HAP-1 (cell line): ENCODE measurements at places on chromosomes 2 and 18.

DNA sequence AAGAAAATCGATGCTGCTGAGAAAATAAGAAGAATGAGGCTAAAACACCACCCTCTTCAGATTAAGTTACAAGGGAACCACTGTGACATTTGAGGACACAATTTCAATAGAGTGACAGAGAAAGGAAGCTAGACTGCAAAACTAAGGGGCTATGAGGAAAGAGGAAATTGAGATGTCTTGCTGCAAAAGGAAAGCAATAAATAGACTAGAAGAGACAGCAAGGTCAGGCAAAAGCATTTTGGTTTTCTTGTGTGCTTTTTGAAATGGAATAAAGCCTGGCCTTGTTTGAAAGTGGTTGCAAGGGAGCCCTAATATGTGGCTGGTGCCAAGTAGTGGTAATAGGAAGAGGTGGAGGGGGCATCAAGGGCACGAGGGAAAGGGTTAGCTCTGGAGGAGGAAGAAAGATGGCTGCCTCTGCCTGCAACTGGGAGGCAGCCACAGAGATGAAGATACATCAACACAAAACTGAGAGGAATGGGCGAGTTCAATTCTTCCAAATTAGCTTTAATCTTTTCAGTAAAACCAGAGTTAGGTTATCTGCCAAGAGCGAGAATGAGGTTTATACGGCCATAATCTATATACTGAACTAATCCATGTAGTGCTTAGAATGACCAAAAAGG, 1.2 kb upstream of the MRO start:
- DNase-seq: no peak

DNA sequence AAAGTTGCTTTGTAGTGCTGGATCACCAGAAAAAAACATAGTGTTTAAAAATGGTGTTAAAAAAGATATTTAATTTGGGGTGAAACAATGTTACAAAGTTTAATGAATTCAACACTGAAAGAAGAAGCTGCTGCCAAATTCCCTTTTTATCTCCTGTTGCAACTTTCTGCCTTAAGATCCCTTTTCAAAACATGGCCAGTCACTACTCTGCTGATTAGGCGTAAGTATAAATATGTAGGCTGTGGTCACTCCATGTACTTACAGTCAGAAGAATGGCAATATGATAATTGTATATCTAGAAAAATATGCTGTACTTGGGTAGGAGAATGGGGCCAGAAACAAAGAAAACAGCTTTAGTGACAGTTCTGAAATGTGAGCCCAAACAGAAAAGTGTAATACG, 123.5 kb upstream of the ZBTB14 start:
- no peak for DNase-seq

DNA sequence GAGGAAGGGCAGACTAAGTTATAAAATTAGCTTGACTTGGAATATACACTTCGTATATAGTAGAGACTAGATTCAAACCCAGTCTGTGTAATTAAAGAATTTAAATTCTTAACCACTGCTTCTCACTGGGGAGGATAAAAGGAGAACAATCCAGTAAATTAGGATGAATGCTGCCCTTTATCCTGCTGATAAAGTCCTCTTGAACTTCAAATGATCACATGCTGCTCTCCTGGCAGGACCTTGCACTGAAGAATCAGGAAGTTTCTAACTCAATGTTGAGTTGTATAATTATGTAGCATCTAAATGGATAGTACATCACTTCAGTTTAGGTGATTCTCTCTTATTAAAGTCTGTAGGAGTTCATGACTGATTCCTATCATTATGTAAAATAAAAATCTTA, 1179.7 kb downstream of the DSC3 start:
- DNase-seq: no peak

- DNase-seq: no peak
These were observed 115.9 kb upstream of the TANK start for GRCh38 chr2:161044095-161044865.

GRCh38 chr2:231475965-231476364, 11.7 kb upstream of the NCL start:
- DNase-seq: no peak

DNA sequence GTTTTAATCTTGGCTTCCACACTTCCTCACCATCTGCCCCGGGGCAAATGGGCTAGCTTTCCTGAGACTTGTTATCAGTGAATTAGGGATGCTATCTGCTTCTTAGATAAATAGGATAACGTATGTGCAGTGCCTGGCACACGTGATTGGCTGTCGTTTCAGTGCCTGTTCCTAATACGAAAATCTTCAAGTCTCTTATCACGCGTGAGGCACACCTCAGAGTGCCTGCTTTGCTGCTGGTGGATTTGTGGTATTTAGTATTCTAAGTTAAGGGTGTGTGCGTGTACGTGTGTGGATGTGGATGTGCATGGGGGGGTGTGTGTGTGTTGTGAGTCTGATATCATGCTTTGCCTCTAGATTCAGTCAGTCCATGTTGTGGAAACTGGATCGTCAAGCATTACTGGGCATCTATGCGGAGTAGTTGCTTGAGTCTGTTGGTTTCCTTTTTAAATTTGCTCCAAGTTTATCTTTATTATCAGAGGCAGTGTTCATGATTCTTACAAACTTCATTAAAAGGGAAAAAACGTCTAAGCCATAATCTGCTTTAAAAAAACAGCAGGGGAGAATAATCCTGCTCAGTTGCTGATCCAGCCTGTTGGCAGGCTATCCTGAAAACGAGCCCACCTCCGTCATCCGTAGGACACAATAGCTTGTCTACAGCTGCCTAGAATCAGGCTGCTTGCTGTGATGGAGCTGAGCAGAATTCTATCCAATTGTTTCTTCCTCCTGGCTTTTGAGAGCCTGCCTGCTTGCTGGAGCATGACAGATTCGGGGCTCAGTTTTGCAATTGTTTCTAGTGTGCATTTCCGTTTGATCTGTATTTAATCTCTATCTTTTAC, 6.6 kb downstream of the SH3RF3 start:
- DNase-seq: no peak

- no peak for DNase-seq
These were observed 316.0 kb upstream of the MEX3C start for GRCh38 chr18:51513517-51513916.

- DNase-seq: no peak
These were observed 188.3 kb upstream of the RND3 start for GRCh38 chr2:150675807-150676206.

DNA sequence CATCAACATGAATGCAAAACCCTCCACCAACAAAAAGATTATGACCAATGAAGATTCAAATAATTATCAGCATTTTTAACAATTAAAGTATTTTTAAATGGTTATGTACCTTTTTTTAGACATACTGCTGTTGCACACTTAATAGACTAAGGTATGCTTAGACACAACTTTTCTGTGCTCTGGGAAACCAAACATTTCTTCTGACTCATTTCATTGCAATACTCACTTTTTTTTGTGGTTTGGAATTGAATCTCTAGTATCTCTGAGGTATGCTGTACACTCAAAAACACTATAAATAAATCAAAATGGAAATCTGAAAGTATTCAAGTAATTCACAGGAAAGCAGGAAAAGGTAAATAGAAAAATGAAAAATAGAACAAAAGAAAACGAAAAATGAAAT, 247.9 kb upstream of the POU3F3 start:
- no peak for DNase-seq

DNA sequence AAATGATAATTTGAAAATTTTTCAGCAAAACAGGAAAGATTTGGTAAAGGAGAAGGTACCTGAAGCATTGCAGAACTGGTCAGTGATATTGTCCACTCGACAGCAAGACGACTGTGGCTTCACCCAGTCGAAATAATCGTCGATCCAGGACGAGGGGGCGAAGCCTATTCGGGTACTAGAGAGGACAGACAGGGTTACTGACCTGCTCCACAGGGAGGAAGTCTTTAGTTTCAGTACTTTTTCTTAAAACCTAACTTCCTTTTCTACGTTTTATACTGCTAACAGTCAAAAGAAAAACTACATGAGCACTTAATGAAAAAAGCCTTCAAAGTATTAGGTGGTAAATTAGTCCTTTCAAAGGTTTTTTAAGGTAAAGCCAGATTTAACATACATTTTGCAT, 36.0 kb downstream of the RMC1 start:
- no peak for DNase-seq

GRCh38 chr18:58612315-58613055, 16.4 kb downstream of the ALPK2 start:
- no peak for DNase-seq

DNA sequence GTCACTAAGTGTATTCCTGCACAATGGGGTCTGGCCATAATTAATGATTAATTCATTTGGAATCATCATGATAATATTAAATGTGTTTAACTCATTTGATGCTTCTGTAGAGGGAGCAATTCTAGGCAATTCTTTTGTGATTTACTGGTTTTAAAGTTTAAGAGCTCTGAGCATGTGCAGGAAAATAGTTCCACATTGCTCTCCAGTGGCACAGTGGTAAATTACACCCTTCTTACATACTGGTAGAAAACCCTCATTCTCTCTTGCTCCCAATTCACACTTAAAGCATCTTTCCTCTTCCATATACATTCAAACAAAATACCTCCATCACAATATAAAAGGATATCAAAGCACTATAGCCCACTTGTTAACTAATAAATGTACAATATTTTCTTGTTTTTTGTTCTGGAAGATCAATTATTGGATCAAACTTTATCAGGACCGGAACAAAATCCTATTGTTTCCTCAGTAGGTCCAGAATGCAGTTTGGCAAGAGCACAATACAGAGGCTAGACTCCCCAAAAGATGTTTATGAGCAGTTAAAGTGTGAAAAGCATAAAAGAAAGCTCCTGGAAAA, 844.3 kb downstream of the MBD2 start:
- no peak for DNase-seq

DNA sequence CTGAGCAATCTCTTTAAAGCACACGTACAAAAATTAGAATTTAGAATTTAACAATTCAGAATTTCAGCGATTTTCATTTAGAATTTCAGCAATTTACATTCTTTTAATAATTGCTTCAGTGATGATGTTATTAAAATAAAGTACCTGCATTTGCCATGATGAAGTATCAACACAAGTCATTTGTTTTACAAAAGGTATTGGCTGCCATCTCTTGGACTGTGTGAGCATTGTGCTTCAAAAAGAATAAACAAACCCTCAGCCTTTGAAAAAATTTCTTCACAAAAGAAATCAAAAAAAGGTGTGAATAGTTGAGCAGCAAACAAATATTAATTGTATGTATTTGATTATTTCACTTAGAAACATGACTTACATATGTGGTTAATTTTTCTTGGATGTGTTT, 27.1 kb upstream of the ZC3H15 start:
- DNase-seq: no peak

GRCh38 chr18:63288311-63288710, 31.3 kb downstream of the BCL2 start:
- DNase-seq: no peak

GRCh38 chr2:33242845-33243244, 233.6 kb upstream of the RASGRP3 start:
- no peak for DNase-seq

- no peak for DNase-seq
These were observed 262.1 kb downstream of the LPIN1 start for GRCh38 chr2:12008425-12009061.

DNA sequence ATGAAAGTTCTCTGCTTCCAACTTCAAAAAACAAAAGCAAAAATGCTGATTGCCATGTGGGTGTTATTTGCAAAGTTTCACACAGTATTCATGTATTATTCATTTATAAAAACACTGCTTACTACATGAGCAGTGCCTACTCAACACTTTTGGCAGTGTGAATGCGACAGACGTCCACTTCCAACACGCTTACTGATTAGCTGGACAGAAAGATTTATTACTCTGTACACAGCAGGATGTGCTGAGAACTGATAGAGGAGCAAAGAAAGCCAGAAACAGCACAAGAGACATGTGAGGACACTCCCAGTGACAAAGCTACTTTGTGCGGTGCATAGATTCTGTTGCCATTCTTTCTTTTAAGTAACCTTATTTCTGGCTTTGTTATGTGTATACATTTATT, 258.8 kb downstream of the DLGAP1 start:
- no peak for DNase-seq

DNA sequence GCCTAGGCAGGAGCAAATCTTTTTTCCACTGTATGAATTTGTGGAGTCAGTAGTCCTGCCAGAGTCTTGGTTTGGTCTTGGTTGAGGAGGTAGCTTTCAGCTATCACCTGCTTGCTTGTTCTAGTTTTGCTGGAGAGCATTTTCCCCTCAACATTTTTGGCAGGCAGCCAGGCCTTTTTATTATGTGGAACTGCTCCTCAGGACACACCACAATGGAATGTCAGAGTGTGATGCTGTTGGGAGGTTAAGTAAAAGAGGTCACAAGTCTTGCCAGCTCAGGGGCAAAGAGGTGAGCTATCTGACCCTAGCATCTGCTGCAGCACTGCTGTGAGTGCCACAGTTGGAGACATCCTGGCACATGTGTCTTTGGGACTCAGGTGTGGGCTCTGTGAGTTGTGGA, 258.0 kb downstream of the CNTNAP5 start:
- peak; percentile 69 for DNase-seq

DNA sequence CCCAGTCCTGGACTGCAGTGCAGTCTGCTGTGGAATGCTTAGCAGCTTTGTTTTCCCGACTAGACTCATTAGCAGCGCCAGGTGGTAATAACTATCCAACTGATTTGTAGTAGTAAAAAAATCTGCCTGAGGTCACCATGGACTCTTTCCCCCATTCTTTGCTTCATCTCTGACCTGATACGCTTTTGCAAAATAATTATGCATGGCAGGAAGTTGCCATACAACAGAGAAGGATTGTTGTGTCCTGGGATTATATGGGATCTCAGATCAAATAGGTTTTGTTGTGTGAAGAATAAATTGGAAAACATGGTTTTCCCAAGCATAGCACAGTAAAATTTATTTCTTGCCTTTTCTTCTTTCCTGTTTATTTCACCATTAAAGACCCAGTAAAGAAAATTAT, 72.4 kb upstream of the ATP5MC3 start:
- DNase-seq: no peak

DNA sequence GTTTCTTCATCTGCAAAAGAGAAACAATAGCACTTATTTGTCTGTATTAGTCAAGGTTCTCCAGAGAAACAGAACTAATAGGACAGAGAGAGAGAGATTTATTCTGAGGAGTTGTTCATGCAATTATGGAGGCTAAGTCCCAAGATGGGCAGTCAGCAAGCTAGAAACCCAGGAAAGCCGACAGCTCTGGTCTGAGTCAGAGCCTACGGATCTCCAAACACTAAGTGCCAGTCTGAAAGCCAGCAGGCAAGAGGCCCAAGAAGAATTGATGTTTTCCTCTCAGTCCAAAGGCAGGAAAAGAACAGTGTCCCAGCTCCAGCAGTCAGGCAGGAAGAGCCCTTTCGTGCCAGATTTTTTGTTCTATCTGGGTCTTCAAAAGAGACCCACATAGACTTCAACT, 36.5 kb upstream of the SLC66A3 start:
- no peak for DNase-seq

DNA sequence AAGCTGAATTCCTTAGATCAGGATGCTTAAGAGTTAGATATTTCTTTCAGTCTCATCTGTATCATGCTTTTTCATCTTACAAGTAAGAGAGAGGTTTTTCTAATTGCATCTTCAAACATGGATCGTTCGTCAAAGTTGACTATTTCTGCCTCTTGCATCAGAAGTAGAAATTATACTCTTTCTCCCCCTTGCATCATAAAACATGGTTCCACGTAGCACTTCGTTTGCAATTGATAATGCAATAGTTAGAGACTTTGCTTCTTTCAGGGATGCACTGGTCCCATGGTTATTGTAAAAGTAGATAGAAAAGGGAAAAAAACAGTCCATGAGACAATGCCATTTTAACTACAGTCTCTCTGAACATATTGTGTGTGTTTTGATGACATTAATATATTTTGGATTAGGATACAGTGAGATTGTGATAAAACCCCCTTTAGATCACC, 75.1 kb upstream of the PARD3B start:
- no peak for DNase-seq
